ENCODE measurements at places on chromosomes 4 and X.

DNA sequence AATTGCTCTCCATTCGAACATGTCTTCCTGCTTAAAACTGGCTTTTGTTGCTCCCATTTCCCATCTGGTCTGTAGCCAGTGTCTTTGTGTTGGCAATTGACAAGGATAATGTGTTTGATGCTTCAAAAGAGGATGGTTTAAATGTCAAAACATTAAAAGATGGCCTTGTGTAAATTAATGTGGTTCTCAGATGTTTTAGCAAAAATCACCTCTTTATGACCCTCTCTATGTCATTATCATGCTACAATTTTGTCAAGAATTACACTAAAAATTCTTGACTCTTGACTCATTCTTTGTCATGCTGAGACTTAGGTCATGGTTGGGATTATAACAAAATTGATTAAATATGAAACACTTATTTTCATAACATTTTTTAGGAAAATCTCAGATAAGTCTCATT is 47.4 kb downstream of the TMEM131L start:
- no peak for DNase-seq

DNA sequence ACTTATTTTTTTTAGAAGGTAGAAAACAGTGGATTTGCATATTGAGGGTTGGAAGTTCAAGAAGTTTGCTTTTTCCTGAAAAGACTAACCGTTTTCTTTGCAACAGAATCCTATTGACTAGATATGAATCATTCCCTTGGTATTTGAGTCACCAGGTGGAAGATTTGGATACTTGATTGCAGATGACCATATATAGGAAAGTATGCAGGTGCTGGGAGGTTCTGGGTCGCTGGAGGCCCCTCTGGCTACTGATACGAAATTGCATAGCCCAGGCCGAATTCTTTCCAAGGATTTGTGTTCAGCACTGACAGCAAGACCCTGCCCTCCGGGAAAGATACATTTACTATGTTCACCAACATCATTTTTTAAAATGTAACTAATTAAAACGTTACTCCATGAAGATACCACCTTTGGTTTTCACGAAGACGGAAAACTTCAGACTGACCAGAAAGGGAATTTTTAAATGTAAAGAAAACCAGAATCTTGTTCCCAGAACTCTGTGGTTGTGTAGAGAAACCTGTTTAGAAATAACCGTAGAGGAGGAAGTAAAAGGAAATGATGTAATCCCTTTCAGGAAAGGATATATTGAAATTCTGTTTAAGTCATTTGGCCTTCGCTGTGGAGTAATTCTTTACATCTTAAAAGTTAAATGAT is 946 bp downstream of the ANXA3 start:
- no peak for DNase-seq

DNA sequence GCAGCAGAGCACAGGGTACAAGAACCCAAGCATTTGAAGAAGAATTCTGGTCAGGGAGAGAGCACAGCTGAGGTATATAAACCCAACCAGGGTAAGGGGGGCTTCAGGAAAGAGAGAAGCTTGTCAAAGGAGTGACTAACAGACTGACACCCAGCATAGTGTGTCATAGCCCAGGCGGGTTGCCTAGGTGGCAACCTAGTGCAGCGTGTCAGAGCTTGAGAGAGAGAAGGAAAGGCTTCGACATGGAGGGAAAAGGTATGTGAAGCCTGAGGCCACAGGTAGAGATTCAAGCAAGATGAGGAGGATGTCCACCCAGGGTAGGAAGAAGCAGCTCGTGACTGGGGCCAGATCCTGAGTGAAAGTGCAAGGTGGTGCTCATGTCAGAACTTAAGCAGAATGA is 8.5 kb upstream of the ANTXR2 start:
- DNase-seq = no peak

DNA sequence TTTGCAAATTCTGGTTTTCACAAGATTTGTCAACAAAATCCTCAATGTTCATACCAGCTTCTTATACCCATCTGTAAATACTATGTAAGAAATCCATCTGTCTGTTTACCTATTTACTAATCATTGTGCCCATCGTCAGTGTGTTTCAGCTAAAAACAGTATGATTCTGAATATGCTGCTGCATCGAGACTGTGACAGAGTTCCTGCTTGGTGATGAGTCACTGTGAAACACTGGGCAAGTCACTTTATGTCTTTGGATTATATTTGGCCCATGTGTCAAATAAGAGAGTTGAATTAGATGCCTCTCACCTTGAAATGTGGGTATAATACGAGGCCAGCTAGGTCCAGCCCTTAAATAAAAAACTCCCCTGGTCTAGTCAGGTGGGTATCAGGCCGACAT is 79.3 kb downstream of the CBLL2 start:
- DNase-seq = no peak

- DNase-seq = no peak
Measured at GRCh38 chrX:21744721-21745120, 13.2 kb downstream of the SMPX start.

- DNase-seq = no peak
Measured at GRCh38 chr4:114282937-114283336, 303.5 kb upstream of the ARSJ start.

DNA sequence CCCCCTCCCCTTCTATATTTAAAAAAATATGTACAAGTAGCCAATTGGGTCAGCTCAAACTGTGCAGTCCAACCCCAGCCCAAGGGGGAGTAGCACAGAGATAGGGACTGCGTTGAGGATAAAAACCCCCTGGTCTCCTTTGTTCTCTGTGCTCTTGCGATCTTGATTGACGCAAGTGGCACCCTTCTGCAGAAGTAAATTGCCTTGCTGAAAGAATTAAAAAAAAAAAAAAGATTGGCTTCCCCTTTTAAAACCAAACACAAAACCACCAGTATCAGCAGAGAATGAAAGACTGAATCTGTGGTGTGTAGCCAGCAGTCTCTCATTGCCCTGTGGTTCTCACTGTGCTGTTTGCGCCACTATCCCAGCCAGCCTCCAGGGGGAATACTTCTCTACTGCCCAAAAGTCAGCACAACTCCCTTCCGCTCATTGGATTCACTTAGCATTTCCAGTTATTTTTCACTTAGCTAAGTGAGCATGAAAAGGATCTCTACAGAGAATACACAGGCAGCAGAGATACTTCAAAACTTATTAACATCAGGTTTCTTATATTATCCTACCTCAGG is 29.7 kb downstream of the MANBA start:
- no peak for DNase-seq

- DNase-seq = no peak
Measured at GRCh38 chrX:29071525-29072320, 484.5 kb downstream of the IL1RAPL1 start.

- DNase-seq = no peak
Measured at GRCh38 chr4:150849016-150849415, 166.1 kb downstream of the LRBA start.

DNA sequence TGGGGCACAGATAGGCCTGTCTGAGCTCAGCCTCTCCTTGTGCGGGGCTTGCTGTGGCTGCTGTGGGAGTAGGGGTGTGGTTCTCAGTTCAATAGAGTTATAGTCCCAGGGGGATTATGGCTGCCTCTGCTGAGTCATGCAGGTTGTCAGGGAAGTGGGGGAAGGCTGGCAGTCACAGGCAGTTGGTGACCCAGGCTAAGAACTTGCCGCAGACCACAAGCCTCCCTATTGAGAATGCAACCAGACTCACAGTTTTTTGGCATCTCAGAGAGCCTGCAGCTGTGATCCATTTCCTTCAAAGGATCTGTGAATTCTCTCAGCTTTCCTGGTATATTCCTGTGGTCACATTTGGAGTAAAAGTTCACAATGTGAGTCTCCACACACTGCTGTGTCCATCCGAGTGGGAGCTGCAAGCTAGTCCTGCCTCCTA is 364.9 kb downstream of the ZNF674 start:
- no peak for DNase-seq

GRCh38 chr4:163384926-163385325 is 41.2 kb downstream of the NPY5R start:
- no peak for DNase-seq

- DNase-seq = no peak
Measured at GRCh38 chr4:53592122-53592521, 836 bp upstream of the LNX1 start.

DNA sequence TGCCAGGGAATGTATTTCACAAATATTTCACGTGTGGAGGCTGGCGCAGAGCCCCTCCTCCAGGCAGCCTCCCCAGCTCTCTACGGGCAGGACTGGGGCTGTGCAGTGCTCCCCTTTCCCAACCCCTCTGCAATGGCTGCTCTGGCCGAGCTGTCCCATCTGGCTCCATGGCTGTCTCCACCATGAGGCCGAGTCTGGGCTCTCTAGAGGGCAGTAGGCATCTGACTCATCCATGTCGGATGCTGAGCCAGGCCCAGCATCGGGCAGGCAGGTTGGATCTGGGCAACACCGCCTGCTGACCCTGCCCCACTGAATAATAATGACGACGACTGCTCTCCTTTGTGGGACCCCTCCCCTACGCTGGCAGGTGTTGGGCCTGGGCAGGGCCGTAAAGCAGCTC is 11.0 kb upstream of the SH3TC1 start:
- DNase-seq = no peak

- DNase-seq = no peak
Measured at GRCh38 chr4:184022679-184023383, 117.7 kb downstream of the STOX2 start.

Data from caudate nucleus (tissue), 63 donors.